ENCODE measurements at places on chromosomes 5 and 9.

- no peak for ATAC-seq
Observed at GRCh38 chr9:98720402-98720801, 11.7 kb upstream of the GABBR2 start.

GRCh38 chr5:14574096-14574495 is 7.5 kb upstream of the OTULINL start:
- no peak for ATAC-seq

DNA sequence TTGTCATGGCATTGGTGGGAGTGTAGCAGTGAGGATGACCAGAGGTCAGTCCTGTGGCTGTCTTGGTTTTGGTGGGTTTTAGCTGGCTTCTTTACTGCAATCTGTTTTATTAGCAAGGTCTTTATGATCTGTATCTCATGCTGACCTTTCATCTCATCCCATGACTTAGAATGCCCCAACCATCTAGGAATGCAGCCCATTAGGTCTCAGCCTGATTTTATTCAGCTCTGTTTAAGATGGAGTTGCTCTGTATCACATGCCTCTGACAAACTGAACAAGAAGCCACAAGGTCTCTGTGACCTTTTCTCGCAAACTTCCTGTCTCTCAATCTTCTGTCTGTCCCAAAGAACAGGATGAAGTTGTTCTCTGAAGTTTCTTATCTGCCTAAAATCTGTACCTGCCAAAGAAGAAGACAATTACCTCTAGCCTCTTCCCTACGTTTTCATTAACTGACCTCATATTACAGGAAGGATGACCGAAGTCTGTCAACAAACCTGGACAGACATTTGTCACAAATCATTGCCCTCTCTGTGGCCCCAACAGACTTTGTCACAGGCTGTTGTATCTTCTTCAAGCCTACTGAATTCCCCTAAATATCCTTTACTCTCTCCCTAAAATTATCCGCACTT is 284.2 kb upstream of the SEMA6A start:
- no peak for ATAC-seq

DNA sequence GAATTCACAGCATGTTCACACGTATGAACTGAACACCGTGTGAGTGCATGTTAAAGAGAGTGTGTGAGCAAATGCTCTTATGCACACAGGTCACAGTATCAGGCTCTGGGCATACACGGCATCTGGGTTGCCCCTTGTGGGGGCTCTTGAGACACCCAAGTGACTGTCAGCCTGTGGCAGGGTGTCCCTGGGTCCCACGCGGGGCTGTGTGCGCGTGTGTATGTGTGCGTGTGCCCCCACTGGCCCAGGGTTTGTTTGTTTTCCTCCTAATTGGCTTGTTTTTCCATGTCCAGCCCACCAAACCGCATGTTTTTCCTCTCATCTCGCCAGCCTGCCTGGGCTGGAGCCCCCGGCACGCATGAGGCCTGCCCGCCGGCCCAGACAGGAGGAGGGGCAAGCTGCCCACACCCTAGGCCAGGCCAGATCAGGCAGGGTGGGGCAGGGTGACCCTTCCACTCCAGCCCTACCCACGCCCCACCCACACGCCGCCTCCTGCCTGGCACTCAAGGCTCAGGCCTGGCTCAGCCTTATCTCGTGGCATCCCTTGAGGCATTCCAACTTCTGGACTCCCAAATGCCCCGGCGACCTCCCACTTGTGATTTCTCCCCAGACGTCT is 28.8 kb downstream of the CNTFR start:
- no peak for ATAC-seq

GRCh38 chr9:69386651-69387050 is 61.6 kb downstream of the ENTREP1 start:
- ATAC-seq = no peak

GRCh38 chr5:179577286-179577960 is 27.1 kb downstream of the RUFY1 start:
- ATAC-seq = no peak

GRCh38 chr9:108634204-108634603 is 221.6 kb downstream of the ACTL7B start:
- no peak for ATAC-seq
